Endothelial cell (in vitro differentiated cells): ENCODE measurements at places on chromosomes 16 and 17. TPM values are rescaled to one million over a fixed set of nuclear protein-coding genes. Genes with fewer than 3 reads are reported as not detected.

Gene CACNG3
- not detected for total RNA-seq

Gene NHLRC4
- 0.69 TPM for total RNA-seq

- no peak for DNase-seq
These were observed 72.6 kb downstream of the LMF1 start for GRCh38 chr16:898216-898615.

DNA sequence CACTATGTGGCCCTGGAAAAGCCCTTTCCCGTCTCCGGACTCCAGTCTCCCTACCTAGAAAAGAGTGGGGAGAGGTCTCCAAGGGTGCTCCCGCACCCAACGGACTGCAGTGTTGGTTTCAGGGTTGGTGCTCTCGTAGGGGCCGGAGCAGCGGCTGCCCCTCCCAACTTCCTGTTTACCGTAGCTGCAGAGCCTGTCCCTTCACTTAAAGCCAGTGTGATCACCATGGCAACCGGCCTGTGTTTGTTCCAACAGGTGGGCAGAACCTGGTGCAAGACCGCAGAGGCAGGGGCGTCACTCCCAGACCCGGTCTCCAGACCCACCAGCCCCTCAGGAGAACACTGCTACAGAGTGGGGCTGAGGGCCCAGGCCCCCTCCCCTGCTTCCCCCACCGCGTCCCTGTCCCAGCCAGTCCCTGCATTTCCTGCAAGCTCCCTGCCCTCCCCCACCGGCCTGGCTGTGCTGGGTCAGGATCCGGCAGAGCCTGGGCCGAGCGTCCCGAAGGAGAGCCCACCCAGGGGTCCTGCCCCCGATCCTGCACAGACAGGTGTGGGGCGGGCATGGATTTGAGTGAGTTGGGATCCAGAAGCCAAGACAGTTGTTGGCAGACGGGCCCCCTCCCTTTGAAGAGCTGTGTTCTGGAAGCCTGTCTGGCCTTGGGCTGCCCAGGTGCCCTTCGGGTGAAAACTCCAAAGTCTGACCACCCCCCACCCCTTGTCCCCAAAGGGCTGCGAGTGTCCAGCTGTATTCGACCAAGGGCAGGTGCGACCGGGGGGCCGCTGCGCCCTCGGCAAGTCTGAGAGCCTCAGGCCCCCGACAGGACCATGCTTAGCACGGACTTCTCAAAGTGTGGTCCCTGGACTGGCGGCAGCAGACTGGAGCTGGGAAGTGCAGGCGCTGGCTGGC lies 1.5 kb upstream of the BAIAP3 start:
- DNase-seq: peak; percentile 78

DNA sequence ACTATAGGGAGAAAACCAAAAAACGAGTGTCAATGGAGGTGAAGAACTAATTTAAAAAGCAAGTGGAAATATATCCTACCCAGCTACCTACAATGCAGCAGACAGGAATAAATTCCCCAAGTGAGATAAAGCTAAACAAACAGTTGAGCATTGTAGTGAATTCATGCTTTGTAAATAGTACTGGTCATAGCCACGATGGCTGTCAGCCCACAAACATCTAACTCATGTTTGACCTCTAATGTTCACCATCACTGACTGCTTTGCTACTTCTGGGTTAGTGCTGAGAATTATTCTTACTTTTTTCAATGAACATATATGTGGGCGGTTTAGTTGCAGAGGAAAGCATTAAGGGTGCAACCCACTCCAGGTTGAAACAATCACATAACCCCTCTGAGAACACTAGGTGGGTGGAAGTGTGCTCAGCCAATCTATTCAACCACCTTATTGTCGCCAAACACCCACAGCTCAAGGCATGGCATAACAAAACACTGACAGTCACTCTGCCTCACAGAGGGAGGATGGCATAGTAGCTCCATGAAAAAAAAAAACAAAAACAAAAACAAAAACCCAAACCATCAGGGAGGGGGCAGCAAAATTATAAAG lies 264.1 kb downstream of the ZFHX3 start:
- no peak for DNase-seq

GRCh38 chr16:11147754-11148444 lies 108.1 kb downstream of the SOCS1 start:
- DNase-seq: no peak

Gene TSR1
- 20.9 TPM for total RNA-seq

DNA sequence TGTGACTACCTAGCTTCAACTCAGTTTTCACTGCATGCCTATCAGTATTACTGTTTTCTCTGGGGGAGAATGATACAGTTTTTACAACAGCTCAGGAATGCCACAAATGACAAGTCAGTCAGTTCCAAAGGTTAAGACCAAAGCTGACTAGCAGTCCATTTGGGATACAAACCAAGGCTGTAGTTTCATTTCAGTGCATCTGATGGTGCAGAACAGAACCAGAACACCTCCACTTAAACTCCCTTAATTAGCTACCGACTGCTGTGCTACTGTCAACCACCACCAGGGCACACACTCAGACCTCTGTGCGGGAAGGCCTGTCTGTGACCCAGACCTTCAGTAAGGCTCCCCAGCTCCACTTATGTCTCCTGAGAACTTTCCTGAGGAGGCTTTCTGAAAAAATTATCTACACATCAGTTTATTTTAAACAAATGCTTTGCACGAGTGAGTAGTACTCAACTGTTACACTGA lies 20.4 kb downstream of the NFE2L1 start:
- DNase-seq: peak; percentile 42

Gene TRIM72
- 0.18 TPM for total RNA-seq
